ENCODE measurements at places on chromosomes 11 and 22.
A peak's percentile ranks its signal among the peaks of the same experiment; 100 is the strongest.

GRCh38 chr22:19357270-19358105, 66.0 kb upstream of the CLTCL1 start:
- no peak for DNase-seq

- no peak for DNase-seq
Measured at GRCh38 chr11:70339066-70339465, 59.3 kb upstream of the CTTN start.

DNA sequence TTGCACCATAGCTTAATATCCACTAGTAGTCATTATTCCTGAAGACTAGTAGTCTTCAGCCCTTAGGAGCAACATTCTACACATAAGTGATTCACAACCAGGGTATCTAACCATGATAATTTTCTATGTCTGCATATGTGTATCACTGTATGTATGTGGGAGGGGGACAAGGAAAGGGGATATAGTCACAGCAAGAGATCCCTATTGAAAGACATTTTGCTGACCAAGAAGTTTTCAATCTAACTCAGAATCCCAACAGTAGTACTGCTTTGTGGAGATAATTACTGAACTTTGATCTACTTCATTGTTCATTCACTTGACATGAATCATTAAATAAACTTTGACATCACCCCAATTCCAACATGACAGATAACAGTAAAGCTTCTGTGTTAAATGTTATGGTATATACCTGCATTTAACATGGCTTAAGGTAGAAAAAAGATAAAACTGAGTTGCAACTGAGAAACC, 10.3 kb downstream of the PIK3C2A start:
- DNase-seq, result no peak

GRCh38 chr11:78940500-78941225, 366.0 kb upstream of the NARS2 start:
- peak; percentile 99 for DNase-seq

DNA sequence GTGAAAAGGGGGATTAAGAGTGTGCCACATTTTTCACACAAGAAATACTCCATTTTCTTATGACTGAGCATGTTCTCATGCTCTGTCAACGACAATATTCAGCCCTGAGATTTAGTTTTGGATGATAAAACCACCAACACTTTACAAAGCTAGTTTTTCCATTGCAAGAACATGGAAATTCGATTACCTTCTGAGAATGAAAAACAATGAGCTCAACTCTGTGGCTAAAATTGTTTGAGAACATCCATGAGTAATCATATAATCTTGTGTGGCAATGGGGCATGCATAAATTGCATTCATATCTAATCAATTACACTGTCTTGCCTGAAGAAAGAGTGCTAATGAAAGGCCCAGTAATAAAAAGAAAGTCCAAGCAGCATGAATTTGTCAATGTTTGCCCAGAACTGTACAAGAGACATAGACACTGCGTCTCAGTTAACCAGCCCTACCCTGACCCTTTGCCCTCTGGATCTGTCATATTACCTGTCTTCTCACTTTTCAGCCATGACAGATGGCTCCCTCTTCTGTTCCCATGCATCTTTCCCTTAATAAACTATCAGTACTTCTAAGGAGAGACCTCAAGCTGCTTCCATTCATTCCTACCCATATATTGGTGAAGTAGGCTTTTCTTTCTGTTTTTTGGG, 253.4 kb downstream of the FAM76B start:
- no peak for DNase-seq

DNA sequence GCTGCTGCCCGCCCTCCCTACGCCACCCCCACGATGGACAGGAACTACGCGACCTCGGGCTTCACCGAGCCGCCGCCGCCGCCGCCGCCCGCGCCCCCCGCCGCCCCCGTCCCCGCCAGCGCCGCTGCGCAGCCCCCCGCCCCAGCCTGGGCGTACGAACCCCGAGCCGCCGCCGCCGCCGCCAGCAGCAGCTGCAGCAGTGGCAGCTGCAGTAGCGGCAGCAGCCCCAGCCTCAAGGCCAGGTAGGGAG, 407 bp downstream of the QSER1 start:
- DNase-seq, result no peak

GRCh38 chr11:66015454-66015881, 3.7 kb downstream of the CST6 start:
- no peak for DNase-seq
